NCI-H1436 (cell line): ENCODE measurements at places on chromosomes 1 and 21.

GRCh38 chr1:147109041-147109440, 63.2 kb downstream of the PRKAB2 start:
- DNase-seq = no peak

DNA sequence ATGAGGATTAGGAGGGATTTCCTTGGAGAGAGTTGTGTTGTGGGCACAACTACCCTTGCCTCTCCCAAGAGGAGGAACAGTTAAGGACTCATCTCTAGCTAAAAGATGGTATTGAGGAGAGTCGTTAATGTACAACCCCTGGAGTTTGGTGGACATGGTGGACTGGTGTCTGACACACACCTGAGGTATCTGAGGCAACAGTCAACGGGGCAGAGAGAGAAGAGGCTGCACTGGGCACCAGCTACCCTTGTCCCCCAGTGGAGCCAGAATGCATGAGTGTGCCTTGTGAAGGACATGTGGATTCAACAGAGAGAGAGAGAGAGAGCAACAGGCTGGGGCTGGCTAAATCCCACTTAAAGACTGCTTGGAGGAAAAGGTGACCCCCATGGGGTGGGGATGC, 13.0 kb downstream of the RAB7B start:
- no peak for DNase-seq

GRCh38 chr1:215645182-215645581, 78.1 kb downstream of the KCTD3 start:
- no peak for DNase-seq

DNA sequence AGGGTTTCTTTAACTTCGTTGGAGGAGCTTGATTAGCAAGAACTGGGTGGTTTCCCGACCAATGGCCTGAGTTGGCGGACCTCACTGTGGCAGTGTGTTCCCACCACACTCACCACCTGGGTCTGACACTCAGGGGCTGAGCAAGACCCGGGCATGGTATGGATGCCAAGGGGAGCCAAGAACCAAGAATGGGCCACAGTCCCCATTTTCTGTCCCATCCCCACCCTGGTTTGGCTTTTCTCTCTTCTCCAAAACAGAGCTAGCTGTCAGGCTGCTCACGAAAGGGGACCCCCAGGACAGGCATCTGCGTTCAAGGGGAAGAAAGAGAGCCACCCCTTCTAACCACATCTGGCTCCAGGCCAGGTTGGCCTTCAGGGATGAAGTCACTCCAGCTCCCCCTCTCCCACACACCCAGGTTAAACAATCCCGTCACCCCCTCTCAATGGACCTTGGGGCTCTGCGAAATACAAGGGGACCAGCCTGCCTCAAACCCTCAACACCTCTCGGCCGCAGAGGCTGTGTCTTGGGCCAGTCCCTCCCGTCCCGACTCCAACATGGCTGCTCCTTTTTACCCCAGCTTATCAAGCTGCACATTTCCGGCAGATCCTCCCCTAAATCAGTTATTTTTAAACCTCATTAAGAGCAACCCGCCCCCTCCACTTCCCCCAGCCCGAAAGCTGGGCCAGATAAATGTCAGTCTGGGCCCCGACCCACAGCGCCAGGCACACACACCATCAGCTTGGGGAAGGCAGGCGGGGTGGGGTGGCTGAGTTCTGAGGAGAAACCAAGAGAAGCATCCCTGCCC, 3.4 kb downstream of the TAGLN2 start:
- DNase-seq = no peak

DNA sequence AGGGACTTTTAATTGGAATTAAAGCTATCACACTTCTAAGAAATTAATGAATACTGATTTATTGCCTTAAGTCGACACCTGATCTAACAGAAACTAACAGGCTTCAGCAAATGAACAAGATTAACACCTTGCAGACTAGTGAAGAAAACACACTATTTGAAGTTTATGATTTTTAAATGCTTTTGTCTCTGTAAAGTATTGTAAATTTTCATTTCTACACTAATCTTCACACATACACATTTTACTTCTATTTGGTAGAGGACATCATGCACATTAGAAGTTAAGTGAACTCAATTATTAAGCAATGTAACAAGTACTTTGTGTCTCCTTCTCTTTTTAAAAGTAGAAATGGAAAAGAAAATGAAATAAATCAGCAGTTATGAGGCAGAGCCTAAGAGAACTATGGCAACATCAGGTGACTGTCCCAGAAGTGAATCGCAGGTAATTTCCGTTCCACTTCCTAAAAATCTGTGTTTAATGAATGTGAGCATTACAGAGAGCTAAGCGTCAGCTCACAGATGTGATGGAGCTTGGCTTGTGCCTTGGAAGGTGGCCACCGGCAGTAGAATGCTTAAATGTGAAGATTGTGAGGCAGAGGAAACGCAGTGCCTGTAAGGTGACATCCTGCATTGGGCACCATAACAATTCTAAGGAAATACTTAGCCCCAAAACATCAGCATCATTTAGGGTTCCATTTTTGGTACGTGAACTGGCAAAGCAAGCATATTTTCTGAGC, 1.2 kb downstream of the PRMT2 start:
- DNase-seq = no peak

DNA sequence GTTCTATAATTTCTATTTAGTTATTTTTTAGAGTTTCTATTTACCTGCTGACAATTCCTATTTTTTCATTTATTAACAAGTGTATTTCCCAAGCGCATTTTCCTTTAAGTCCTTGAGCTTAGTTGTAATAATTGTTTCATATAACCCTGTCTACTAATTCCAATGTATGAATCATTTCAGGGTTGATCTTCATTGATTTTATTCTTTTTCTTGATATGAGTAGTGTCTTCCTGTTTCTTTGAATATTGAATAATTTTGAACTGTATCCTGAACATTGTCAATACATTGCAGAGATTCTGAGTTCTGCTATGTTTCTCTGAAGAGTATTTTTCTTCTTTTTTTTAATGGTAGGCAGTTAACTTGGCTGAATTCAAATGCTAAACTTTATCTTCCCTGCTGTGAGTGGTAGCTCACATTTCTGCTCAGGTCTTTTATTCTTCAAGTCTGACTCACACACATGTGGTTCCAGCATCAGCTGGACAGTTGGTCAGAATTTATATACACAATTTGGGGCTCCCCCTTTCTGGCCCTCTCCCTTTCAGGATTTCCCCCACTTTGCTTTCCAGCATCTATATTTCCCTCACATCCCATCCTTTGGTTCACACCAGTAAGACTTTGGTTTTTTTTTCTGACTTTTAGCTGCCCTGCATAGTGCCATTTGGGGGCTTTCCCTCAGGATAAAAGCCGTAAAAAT, 54.4 kb upstream of the WDR26 start:
- DNase-seq = no peak

GRCh38 chr1:118246646-118247045, 61.6 kb upstream of the SPAG17 start:
- no peak for DNase-seq

- DNase-seq = no peak
These were observed 439.6 kb downstream of the TTLL7 start for GRCh38 chr1:83559129-83559840.

DNA sequence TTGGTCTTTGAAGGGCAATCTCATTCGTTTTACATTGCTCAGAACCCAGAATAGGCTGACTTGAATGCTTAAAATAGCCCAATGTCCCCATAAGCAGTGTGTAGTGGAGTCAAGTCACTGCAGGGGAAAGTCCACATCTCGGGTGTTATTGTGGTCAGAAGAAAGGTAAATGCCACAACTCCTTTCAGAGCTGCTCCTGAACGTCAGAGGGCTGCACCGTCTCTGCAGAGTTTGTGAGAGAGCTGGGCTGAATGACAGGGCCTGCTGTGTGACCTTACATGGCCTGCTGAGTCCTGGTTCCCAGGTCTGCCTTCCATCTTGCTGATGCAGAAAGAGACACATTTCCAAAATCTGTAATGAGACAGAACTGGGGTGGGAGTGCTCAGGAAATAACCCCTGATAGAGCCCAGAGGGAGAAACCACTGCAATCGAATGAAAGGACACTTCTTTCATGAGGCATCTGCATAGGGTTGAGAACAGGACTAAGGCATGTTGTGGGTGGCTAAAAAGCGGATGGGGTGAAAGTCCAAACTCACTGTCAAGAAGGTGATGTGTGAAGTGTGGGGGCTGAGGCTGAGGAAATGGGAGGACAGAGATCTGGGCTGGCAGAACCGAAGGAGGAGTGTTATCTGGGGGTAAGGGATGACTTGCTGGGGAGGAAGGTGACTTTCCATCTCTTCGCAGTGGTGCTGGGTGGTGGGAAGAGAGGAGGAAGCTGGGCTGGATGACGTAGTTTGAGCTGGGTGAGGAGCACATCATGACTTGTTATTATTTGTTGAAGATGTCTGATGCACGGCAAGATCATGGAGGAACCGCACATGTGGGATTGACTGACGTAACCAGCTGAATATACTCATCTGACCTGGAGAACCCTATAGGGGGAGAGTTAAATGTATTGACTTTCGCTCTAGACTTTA, 33.7 kb downstream of the XCL2 start:
- no peak for DNase-seq
